NCI-H1417 treated with DMSO at 0.1 percent for 48 hours (cell line): ENCODE measurements at places on chromosomes 3 and 15.

- DNase-seq = no peak
These were observed 8.0 kb upstream of the ACAP2 start for GRCh38 chr3:195450731-195451229.

DNA sequence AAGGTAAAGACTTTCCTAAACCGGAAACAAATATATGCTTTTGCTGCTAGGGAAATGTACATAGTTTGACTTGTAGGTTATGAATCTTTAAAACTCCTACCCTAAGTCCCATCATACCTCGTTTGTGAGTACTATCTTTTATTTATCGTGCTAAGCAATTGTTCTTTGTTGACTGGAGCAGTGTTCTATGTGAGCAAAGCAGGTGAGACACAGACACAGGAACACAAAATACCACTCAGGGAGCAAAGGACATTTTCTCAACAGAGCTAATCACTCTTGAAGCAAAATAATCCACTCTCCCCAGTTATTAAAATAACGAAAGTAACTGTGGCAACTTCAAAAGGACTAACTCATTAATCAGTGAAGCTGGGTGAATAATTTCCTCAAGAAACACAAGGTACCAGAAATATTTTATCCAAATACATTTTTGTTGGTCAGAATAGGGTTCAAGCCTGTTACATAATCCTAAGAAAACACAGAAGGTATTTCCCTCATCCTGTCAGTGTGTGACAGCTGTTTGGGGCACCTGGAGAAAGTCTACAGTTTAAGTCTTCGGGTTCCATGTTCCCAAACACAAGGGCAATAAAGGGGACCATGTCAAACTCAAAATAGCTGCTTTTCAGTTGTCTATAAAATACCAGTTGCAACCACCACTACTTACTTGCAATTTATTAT is 407.7 kb downstream of the FOXP1 start:
- no peak for DNase-seq

DNA sequence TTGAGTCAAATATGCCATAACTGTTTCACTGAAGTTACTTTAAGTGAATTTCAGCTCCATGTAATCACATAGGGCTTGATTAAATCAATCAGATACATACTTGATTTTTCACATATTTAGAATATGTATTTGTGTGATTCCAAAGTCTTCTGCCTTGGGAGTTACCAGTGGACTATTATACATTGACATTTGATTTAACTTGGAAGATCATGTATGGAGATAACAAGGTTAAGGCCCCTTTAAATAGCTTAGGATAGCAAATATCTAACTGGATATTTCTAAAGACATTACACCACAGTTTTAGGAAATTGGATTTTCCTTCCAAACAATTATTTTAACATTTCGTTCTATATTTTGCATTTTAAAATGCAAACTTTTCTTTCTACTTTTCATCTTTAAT is 405.0 kb downstream of the RAP2B start:
- DNase-seq = no peak

DNA sequence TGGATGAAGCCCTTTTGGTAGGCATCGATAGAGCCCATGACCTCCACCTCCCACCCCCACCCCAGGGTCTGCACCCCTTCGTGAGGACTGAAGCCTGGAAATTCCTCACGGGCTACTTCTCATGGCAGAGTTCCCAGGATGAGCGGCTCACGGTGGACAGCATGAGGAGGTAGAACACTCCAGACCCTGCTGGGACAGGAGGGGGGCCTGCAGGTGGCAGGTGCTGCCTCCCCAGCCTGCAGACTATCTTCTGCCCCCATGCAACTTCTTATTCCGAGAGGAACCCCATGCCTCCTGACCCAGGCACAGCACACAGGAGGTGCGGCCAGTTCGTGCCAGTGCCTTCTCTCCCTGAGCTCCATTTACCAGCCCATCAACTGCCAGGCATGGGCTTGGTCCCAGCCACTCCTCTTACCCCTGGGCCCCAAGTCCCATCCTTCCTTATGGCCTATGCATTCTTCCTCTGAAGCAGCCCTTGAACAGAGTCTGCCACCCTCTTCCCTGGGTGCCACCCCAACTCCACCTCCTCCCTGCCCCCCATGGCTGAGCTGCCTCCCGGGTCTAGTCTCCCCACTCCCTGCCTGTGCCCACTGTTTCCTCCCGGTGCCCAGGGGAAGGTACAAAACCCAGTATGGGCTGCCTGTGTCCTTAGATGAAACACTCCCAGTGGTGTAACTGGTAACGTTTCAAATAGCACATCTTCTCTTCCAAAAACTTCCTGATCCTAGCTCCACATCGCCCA is 8.4 kb downstream of the TBC1D21 start:
- DNase-seq = no peak

GRCh38 chr15:95044745-95045417 is 813.5 kb downstream of the MCTP2 start:
- no peak for DNase-seq

GRCh38 chr3:50675179-50676030 is 678 bp downstream of the DOCK3 start:
- DNase-seq = no peak

DNA sequence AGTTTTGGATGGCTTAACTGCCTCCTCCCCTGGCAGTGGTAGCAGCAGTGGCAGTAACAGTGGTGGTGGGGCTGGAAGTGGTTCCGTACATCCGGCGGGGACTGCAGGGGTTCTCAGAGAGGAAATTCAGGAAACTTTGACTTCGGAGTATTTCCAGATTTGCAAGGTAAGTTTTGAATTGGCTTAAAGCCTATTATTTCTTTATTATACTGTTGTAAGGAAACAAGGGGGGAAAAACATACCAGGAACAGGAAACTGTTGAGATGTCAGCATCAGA is 1.5 kb downstream of the STXBP5L start:
- no peak for DNase-seq

DNA sequence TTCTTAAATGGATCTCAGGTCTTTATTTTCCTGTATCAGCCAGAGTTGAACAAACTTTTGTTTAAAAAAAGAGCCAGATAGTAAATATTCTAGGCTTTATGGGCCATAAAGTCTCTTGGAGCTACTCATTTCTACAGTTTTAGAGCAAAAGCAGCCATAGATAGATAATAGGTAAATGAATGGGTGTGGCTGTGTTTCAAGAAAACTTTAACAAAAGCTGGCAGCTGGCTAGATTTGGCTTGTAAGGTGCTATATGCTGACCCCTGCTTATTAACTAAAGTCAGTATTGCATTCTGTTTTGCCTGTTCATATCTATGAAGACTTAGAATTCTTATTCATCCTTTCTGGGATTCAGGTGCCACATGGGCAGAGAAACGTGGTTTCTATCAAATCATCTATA is 29.0 kb downstream of the MFN1 start:
- DNase-seq = no peak

DNA sequence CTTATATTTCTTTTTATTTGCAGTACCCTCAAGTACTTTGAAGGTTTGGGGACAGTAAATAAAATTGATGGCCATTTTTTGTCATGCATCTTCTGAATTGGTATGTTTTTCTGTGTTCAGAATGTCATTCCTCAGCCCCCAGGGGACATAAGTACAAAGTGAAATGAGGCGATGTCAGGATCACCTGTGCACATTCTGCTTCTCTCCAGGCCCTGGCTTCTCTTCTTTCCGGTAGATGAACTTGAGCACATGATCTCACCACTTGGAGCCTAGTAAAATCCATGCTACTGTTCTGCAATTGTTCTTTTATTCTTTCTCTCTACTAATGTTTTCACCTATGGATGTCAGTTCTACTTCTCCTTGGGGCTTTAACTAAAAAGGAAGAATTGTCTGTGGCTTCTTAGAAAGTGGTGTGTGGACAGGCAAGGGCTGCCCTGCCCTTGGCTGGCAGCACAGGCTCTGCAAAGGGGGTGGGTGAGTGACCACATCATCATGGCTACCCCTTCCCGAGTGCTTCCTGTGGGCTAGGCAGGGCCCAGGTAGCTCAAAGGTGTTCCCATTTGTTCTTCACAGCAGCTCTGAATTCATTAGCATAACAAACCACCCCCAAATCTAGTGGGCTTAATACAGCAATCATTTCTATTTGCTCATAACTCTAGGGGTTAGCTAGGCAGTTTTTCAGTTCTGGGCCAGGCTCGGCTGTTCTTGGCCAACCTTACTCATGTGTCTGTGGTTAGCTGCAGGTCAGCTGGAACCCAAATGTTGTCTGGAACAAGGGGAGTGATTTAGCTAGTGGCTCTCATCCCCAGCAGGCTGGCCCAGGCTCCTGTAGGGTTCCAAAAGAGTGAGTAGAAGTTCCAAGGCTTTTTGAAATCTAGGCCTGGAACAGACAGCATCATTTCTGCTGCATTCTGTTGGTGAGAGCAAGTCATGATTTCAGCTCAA is 154.0 kb upstream of the CTDSPL start:
- no peak for DNase-seq

DNA sequence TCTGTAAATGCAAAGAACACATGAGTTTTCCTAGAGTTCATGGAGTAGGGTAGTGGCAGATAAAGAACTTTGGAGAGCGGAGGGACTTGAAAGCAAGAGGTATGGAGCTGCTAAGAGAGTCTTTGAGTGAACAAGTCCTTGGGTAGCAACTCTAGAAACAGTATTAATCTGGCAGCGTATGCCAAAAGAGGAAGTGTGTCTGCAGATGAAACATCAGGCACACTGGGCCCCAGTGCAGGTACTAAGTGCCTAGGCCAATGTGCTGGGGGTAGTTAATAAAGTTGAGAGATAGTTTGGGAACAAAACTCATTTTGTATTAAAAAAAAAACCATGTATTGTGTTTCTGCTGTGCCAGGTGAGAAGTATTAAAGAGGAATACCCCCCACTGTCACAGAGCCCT is 223.0 kb upstream of the STRIT1 start:
- no peak for DNase-seq

DNA sequence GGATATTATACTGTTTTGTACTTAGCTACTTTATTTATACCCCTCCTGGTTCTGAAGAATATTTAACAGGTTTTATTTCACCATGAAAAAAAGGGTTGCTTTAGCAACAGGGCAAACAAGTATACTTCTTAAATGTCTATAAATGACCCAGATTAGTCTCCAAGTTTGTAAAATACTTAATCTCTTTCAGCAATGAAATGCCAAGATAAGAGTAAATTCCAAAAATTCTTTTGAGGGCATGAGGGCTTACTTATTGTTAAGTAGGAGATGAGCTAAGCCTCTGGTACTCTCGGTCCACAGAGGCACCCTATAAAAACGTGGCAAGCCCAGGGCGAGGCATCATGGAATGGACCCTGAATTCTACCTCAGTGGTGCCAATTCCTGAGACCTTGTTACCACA is 264.8 kb upstream of the NSMCE3 start:
- no peak for DNase-seq

DNA sequence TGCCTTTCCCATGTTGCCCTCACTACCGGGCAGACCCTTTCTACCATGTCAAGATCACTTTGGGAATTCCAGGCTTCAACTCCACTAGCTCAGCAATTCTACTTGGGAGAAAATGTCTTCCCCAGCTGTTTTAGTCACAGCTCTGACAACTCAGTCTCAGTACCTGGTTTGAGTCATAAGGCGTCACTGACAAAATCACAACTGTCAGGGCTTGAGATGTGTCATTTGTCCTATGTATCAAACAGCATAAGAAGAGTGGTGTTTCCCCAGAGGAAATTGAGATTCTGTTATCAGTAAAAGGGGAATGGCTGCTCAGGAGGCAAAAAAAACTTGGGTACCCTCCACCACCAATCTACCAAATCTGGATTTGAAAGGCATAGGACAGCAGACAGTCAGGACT is 594.9 kb upstream of the SUCLG2 start:
- no peak for DNase-seq

DNA sequence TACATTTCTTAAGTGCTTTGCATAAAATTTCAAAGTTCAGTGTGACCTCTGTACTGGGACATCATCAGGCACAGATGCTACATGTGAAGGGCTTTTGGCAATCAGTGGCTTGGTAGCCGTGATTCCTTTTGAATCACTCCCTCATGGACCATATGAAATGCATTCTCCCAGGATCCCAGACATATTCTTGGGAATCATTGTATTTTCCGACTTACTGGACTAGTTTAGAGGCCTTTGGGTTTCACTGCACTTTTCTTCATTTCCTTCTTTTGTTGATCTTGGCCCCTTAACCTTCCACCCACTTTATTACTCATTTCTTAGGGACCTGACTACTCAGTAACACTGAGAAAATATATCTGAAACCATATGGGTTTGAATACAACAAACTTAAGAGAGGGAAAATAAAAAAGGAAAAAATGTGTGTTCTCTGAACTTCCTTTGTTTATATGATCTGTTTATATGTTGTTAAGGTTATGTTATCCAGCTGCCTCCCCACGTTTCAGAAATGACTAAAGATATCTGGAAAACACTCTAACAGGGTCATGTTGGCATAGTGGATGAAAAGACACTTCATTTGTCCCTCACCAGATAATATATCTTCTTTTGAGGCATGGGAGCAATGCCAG is 35.1 kb downstream of the HMG20A start:
- no peak for DNase-seq

GRCh38 chr3:1696669-1697275 is 401.9 kb upstream of the CNTN4 start:
- DNase-seq = no peak

GRCh38 chr3:73056014-73056844 is 5.2 kb upstream of the EBLN2 start:
- no peak for DNase-seq

- DNase-seq = no peak
These were observed 77.9 kb downstream of the ITPR1 start for GRCh38 chr3:4570840-4571621.

DNA sequence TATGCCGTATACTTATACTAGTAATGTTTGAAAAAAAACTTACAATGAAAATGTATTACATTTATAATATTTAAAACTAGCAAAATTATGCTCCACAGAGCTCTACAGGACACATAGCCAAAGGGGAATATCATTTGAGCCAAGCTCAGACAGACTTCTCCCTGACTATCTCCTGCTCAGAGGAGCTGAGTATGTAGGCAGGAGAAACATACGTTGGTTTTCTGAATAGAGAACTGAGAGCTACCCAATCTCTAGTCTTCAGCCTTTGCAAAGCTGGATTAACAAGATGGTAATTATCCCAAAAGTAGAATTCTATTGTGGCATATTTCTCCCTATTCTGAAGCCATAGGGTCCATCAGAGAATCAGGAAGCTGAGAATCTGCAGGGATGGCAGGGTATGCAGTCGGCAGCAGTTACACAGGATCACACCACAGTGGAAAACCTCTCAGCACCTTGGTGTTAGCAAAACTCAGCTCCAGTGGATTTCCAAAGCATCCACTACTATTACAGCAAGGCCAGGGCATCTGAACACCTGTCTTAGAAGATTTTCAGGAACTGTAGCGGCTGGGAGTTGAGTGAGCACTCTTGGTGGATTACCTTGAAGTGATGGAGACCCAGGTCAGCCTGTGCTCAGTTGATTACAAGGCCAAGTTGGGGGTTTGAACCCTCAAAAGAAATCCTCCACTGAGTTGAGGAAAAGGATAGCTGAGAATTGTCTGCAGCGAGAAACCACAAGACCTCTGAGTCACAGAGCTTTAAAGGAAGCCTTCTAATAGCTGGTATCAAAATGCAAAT is 30.1 kb downstream of the GPR15 start:
- no peak for DNase-seq

- no peak for DNase-seq
These were observed 109.1 kb downstream of the BDH1 start for GRCh38 chr3:197446700-197447056.

DNA sequence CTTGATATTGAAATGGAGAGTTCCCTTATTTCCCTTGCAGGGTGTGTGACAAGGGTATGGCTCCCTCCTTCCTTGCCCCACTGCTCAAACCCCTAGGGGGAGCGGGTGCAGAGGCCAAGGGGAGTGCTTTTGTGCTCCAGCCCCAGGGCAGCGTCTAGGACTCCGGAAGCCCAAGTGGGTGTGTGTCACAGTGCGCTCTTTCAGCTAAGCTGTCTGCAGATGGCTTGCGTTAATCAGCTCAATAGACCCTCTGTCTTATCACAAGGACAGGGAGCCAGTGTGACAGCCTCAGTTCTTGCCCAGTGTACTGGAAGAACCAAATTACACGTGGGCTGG is 523.6 kb upstream of the LMCD1 start:
- no peak for DNase-seq
